Left ventricle myocardium superior (tissue), 1 donor: ENCODE measurements at places on chromosomes 16 and 17.

- peak; percentile 90 for DNase-seq
Observed at GRCh38 chr17:20009302-20010098, at the start of gene SPECC1. Gene SPECC1 (plus strand): TSS chr17:20009359. CDS start chr17:20096652, 87,293 bp downstream.

DNA sequence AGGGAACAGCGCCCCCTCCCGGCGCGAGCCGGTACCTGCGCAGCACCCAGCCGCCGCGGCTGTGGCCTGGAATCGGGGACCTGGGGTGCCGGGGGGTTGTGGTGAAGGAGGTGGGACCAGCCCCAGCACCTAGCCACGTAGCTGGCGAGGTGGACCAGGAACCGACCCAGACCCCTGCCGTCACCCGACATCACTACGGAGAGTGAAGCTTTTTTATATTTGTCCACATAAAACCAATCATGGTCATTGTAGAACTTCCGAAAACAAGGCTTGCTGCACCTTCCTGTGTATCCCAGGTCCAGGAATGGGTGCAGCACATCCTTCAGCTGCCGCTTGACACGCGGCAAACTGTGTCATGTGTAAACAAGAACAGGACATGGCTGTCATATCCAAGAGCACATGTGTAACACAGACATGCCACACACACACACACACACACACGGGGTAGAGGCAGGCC is 1.3 kb downstream of the HBQ1 start:
- no peak for DNase-seq

- DNase-seq = no peak
Observed at GRCh38 chr16:58018803-58019202, 6.8 kb upstream of the MMP15 start.

- no peak for DNase-seq
Observed at GRCh38 chr16:80680839-80681238, 123.6 kb downstream of the CDYL2 start.

DNA sequence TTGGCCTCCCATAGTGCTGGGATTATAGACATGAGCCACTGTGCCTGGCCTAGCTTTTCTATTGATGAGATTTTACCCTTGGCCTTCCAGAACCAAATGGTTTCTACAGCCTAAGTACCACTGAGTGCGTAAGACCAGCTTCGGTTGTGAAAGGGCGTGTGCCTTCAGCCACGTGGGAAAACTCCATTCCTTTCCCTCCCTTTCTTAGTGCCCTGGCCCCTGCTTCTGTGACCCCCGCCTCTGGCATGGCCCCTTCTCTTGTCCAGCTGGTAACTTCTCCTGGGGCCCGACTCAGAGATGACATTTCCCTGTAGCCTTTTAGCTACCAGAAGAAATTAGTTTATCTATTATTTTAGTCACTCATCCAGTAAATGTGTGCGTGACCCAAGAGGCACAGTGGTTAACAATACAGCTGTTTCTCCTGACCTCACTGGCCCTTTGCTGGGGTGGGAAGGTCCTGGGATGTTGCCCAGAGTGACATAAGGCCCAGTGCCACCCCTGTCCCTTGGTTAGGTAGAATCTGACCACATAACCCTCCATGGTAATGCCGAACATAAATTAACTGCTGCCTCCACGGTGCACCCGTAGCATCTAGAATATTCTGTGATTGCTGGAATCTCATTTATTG is 97.3 kb downstream of the PLCG2 start:
- DNase-seq = no peak

DNA sequence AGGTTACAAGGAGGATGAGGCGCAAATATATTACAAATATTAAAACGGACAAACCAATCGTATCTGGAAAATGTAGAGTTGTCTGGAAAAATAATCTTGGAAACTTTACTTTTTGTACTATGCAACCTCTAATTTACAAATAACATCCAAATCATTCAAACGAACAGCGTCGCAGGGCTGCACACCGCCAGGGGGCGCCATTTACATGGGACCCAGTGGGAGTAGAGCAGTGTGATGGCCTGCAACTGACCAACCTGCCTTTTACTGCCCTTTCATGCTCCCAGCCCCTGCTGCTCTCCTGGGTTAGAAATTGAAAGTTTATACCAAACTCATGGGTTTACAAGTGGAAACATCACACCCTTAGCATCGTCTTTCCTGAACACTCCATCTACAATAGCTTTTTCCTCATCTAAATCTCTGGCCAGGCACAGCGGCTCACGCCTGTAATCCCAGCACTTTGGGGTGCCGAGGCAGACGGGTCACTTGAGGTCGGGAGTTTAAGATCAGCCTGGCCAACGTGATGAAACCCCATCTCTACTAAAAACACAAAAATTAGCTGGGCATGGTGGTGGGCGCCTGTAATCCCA is 10.0 kb downstream of the PITPNC1 start:
- peak; percentile 59 for DNase-seq

GRCh38 chr17:82043507-82043906 is 6.0 kb upstream of the DCXR start:
- DNase-seq = no peak

DNA sequence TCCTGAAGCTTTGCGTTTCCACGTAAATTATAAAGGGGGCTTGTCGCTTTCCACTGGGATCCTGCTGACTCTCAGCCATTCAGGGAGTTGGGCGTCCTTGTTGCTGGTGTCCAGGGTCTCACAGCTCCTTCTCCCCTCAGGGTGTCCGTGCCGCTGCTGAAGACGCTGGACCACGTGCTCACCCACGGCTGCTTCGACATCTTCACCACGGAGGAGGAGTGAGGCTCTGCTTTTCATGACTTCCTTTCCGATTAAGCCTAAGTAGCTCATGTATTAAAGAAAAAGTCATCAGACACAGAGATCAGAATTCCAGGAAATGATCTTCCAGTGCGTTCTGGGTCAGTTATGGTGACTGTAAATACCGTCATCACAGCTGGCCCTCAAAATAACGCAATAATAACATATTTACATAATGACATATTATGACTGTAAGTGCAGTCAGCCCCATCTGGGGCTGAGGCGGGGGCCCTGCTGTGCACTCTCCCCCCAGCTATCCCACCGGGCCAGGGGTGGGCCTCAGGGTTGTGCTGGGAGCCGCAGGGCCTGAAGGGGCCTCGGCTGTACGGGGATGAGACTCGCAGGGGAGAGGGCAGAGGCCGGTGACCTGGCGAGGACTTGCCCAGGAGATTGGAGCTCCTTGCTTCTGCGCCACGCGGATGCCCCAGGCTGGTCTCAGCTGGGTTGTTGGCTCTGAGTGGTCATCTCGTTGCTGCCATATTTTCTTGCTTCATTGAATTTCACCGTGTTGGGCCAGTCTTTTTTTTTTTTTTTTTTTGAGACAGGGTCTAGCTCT is 92.9 kb upstream of the ZNF750 start:
- DNase-seq = no peak

DNA sequence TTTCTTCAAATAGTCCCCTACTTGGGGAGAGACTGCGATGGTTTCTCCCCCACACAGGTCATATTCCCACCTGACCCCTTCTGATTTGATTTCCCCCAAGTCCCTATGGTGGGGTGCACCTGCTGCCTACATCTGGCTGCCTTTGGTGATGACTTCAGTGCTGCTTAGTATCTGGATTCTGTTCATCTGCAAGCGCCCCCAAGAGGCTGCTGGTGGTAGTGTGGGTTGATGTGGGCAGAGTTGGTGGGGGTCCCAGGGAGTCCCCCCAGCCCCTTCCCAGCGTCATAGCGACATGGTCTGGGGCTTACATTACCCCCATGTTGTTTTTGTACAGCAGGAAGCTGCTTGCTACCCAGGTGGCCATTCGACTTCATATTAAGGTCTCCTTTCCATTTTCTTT is 99.2 kb downstream of the NTN1 start:
- no peak for DNase-seq

DNA sequence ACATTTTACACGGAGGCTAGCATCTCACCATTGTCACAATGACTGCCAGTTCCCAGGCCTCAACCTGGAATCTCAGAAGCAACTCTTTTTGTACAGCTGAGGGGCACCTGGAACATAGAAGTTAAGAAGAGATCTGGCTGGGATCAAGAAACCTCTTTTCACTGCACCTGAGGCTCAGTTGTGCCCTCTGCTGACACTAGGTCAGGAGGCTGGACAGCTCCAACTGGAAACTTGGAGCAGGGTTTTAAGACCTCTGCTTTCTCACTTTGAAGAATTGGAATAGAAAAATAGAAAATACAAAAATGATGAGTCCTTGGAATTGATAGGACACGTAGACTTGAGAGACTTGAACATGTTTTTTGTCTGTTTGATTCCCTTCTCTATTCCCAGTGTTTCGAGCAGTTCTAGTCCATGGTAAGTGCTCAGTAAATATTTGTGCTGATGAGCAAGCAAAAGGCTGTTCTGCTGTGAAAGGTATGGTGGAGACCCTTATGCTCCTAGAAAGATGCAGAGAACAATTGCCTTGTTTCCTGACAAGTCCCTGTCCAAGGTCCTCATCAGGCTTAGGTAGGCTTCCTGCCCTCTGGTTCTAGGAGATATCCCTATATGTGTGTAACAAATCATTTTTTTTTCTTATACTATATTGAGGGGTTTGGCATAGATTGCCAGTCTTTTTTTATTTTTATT is 13.6 kb upstream of the PPM1D start:
- DNase-seq = no peak
